ENCODE measurements at places on chromosomes 3 and 15.

DNA sequence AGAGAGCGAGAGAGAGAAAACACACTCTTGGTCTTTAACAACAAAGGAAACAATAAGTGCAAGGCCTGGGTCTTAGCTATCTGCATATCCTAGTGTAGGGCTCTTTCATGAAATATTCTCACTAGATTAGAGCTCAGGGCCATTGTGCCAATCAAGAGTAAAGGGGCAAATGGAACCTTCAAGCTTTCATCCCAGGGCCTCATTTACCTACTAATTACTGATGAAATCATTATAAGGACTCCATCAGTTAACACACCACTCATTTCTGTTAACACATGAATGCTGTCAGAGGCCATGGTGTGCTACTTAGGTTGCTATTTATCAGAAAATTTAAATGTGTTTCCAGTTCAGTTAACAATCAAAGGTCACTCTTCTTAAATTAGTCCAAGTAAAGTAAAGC is 597.8 kb downstream of the ROBO1 start:
- DNase-seq, result no peak

GRCh38 chr3:9213019-9213634 is 36.3 kb downstream of the SRGAP3 start:
- DNase-seq, result no peak

DNA sequence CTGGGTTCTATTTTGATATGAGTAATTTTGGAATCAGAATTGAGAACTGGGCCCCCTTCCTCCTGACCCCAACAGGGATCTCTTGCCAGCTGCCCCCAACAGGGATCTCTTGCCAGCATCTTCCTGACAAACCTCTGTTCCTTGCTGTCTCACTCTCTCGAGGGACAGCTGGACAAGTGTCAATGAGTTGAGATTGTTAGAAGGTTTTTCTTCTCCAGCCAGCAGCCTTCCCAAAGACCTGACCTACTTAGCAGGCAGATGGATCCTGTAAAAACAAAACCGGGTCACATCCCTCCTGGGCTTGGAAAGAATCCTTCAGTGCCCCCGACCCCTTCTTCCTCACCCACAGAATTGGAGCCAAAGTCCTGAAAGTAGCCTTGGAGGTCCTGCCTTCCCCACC is 21.6 kb downstream of the LIMD1 start:
- DNase-seq, result no peak

- no peak for DNase-seq
These were observed 19.9 kb upstream of the EHD4 start for GRCh38 chr15:41992151-41992802.

GRCh38 chr3:111904376-111905241 is 45.5 kb downstream of the PHLDB2 start:
- no peak for DNase-seq

DNA sequence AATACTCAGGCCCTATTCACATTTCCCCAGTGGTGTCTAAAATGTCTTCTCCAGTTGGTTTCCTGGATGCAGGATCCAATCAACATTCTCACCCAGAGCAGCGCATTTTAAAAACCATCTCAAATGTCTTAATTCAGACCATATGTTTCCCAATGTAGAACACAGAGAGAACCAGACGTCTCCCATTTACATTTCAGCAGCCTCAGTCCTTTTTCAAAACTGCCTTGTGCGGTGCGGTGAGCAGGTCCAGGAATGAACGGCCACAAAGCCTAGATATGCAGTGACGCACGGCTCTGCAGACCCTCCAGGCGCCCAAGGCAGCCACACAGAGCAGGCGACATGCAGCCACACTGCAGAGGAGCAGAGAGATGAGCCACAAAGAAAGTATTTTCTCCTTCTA is 66.1 kb upstream of the MEX3B start:
- DNase-seq, result peak; percentile 37

- DNase-seq, result no peak
These were observed 213.7 kb downstream of the LPP start for GRCh38 chr3:188367678-188368077.

DNA sequence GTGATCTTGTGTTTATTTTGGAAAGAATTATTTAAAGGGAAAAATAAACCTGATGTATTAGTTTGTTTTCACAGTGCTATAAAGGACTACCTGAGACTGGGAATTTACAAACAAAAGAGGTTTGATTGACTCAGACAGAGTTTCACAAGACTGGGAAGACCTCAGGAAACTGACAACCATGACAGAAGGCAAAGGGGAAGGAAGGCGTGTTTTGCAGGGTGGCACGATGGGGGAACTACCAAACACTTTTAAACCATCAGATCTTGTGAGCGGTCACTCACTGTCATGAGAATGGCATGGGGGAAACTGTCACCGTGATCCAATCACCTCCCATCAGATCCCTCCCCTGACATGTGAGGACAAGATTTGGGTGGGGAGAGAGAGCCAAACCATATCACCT is 87.0 kb downstream of the TP63 start:
- no peak for DNase-seq

DNA sequence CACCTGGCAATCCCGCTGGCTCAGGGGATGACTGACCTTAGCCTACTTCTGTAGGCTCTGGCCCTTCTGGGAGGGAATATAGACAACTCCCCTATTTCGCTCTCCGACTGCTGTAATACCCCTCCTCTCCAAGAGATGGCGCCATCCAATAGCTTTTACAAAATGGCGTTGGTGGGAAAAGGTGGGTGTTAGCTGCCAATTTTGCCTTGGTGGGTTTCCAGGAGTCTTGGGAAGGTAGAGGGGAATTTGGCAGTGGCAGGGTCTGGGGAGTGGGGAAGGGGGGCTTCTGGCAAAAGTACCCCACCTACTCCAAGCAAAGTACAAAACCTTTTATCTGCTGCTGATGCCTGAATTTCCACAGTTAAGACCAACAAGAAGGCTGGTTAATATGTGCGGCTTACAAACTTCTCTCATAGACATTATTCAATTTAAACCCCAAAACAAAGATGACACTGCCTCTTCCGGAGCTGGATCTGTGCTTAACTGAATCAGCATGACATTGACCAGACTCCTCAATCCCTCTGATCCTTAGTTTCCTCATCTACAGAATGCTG is 62.1 kb downstream of the RASGRF1 start:
- no peak for DNase-seq

DNA sequence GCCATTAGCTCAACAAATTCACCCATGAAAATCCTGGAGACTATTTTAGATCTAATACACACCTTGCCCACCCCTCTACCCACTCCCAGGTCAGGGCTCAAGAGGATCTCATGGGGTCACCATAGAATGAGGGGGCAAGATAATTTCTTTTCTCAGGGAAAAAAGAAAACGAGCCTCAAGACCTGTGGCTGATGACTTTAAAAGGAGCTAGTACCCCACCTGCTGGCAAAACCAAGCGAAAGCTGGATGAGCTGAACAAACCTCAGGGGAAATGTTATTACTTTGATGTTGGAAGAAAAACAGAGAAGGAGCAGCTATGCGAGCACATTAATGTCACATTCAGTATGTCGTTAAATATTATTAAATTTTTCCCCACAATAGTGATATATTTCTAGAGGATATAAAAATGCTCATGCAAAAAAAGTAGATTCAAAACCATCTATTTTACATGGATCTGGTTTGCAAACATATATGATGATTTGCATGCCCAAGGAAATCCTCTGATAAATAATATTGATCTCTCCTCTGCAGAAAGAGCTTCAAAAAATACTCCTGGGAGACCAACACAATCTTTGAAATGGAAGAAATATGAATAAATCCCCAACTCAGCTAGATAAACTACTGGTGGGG is 37.7 kb downstream of the PLD1 start:
- DNase-seq, result peak; percentile 73

DNA sequence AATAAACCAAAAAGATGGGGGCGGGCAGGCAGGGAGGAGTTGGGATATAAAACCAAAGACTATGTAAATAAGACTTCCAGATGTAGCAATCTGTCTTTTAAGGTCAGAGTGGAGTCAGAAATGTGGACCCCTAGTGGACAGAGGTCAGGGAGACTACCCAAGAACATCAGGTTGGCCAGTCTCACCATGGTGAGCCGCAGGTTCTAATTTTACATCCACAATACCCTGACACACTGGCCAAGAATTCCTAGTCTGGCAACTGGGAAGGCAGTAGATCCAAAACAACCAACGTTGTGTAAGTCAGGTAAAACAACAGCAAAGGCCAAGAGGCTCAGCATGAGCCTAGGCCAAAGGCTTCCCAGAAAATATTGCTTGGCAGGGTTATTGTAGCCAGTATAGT is 203.4 kb downstream of the FOXP1 start:
- DNase-seq, result no peak
